ENCODE measurements at places on chromosomes 4 and X.
A peak's percentile ranks its signal among the peaks of the same experiment; 100 is the strongest.

DNA sequence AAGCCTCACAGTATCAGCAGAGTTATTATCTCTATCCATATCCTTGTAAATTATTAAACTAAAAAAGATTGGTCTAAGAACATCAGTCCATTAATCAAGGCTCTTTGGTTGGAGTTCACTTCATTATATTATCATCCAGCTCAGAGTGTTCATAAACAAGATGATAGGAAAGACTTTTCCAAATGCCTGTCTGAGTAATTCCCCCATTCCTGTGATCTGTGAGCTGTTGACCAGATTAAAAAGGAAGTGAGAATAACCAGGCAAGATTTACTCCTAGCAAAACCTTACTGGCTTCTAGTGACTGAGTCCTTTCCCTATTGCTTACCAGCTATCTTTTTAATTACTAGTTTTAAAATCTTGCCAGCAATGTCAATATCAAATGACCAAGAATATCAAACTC lies 14.9 kb downstream of the PKD2 start:
- DNase-seq = no peak

DNA sequence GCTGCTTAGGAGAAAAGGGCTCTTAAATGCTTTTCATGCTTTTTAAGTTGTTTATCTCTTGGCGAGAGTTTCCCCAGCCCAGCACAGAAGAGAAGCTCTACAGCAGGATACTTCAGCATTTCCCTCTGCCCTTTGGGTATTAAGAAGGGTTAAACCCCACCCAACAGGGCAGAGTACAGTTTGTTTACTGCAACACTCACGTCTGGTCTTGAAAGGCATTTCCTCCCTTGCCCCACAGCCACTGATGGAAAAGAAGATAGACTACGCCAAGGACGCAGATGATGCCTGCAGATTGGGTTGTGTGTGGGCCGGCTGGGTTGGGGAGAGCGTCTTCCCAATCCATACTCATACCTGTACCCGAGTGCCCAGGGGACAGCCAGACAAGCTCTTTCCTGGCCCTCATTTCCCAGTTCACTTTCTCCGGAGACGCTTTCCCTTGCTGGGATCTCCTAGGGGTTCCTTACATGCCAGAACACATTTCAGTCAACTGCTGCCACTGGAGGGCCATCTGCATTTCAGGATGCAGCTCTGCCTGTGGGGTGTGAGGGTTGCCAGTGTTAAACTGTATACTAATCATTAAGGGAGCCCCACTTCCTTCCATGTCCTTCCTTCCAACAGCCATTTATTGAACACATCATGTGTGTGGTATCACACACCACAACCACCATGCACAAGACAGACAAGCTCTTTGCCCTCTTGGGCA lies 96.5 kb upstream of the DHX15 start:
- DNase-seq = no peak

GRCh38 chrX:6782831-6783230 lies 247.9 kb upstream of the VCX3A start:
- no peak for DNase-seq

GRCh38 chr4:54226404-54227255 lies 2.5 kb upstream of the PDGFRA start:
- no peak for DNase-seq

- DNase-seq = no peak
These were observed 192.9 kb upstream of the CTSO start for GRCh38 chr4:156146571-156146970.

- DNase-seq = no peak
These were observed 32.5 kb upstream of the DDX3X start for GRCh38 chrX:41301438-41301824.

GRCh38 chr4:122764821-122765215 lies 32.3 kb downstream of the BBS12 start:
- DNase-seq = peak; percentile 24

DNA sequence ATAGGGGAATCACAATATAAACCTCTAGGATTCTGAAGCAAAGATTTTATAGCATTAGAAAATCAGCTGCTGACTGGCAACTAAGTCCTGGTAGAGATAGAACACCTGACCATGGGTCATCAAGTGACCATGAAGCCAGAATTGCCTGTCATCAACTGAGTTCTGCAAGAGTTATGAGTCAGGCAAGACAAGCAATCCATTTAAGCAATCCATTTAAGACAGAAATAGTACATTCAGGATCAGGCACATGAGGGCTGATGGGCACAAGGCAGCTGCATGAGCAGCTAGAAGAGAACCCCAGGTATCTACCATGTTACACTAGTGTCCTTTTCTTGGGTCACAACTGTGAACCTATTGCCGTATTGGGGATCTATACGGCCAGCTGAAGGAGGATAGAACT lies 98.9 kb downstream of the SPRY1 start:
- DNase-seq = no peak
